CD14-positive monocyte (primary cell): ENCODE measurements at places on chromosomes 16 and 17.

GRCh38 chr16:49563666-49564065 is 190.1 kb downstream of the C16orf78 start:
- DNase-seq, result no peak

GRCh38 chr16:67426950-67427349 is 4.0 kb upstream of the HSD11B2 start:
- no peak for DNase-seq

DNA sequence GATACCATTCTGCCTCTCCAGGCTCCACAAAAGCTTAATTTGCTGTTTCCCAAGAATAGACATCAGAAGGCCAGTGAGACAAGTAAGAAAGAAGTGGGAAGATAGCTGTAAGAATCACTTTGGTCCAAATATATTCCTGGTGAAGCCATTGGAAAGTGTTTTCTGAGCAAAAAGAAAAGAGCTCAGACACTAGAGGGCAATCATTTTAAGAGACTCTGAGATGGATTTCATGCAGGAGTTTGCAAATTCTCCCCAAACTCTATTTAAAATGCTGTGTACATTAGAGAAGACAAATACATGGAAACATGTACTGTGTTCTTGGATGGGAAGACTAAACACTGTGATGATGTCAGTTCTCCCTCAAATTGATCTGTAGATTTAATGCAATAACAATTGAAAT is 8.0 kb upstream of the SLC6A2 start:
- no peak for DNase-seq

DNA sequence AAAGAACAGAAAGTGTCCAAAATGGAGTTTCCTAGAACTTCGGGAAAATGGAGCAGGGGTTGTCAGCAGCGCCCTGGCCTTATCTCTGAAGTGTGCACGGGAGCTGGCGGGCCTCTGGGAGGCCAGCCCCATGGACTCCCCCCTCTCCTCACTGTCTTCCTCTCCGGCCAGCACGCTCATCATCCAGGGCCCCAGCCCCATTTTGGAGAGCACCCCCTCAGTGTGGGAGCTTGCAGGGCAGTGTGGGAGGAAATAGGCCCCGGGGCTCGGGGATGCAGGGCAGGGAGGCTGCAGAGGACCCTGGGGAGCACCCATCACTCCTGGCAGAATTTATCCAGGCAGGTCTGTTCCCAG is 4.9 kb upstream of the PABPN1L start:
- DNase-seq, result no peak

- DNase-seq, result no peak
Measured at GRCh38 chr17:27560668-27561067, 70.3 kb upstream of the LGALS9 start.

GRCh38 chr17:16878084-16878483 is 93.8 kb downstream of the TNFRSF13B start:
- DNase-seq, result no peak

- DNase-seq, result no peak
Measured at GRCh38 chr16:6574146-6574545, 758.5 kb upstream of the RBFOX1 start.

- DNase-seq, result no peak
Measured at GRCh38 chr17:58741121-58741625, 14.5 kb upstream of the PPM1E start.

GRCh38 chr17:80414508-80414802 is 512 bp upstream of the ENDOV start:
- no peak for DNase-seq

GRCh38 chr17:27566671-27567562 is 64.1 kb upstream of the LGALS9 start:
- DNase-seq, result no peak

GRCh38 chr16:17638134-17638533 is 167.4 kb upstream of the XYLT1 start:
- no peak for DNase-seq
